ENCODE measurements at places on chromosomes 13 and 19. TPM values are rescaled to one million over a fixed set of nuclear protein-coding genes. Genes with fewer than 3 reads are reported as not detected.

RAB20 gene
- total RNA-seq: 61.6 TPM

PDS5B gene
- 31.0 TPM for total RNA-seq

ZNF823 gene
- total RNA-seq: 6.8 TPM

SIGLEC9 gene
- total RNA-seq: 19.0 TPM

FLT3 gene
- 0.55 TPM for total RNA-seq

JSRP1 gene
- not detected for total RNA-seq

PPP1R13L gene
- total RNA-seq: 17.6 TPM

GRCh38 chr19:45395821-45396617, 8.8 kb downstream of the PPP1R13L start:
- no peak for DNase-seq

DNA sequence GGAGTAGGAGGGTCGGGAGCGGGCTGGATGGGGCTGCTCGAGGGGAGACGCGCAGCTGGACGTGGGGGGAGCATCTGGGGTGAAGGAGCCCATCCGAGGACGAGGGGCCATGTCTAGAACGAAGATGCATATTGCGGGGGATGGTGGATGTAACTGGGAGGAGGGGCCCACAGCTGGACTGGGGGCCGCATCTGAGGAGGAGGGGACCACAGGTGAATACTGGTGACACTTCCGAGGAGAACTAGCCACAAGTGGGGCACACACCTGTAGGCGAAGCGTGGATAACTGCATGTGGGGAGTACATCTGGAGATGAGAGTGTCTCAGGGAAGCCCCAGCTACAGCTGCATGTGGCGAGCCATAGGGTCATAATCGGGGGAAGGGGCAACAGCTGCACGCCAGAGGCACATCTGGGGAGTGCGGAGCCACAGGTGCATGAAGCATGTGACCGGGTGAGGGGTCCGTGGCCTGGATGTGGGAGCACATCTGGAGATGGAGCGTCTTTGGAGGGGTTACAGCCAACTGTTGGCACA, 402 bp downstream of the ZSWIM9 start:
- no peak for DNase-seq

DNA sequence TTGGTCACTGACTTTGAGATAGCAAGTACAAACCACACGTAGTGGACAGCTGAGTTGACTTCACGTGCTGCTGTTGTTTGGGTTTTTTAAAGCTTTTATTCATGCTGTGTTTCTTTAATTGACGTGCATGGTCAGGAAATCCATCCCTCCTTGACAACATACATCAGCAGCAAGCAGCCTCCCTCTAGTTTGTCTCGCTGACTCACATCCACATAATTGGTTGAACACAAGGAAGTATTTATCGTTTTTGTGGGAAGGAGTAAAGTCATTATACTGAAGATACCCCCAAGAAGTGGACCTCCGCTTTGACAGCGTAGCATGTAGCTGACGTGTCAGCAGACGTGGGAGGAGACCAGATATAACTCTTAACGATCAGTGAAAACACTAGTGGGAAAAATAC, 355.8 kb downstream of the MYO16 start:
- DNase-seq: no peak

GRCh38 chr13:111047326-111047725, 67.8 kb upstream of the ARHGEF7 start:
- no peak for DNase-seq

GRCh38 chr19:33946535-33947264, 150.0 kb downstream of the KCTD15 start:
- DNase-seq: peak; percentile 59

GRCh38 chr13:112077729-112078128, 10.8 kb downstream of the SOX1 start:
- DNase-seq: no peak

DNA sequence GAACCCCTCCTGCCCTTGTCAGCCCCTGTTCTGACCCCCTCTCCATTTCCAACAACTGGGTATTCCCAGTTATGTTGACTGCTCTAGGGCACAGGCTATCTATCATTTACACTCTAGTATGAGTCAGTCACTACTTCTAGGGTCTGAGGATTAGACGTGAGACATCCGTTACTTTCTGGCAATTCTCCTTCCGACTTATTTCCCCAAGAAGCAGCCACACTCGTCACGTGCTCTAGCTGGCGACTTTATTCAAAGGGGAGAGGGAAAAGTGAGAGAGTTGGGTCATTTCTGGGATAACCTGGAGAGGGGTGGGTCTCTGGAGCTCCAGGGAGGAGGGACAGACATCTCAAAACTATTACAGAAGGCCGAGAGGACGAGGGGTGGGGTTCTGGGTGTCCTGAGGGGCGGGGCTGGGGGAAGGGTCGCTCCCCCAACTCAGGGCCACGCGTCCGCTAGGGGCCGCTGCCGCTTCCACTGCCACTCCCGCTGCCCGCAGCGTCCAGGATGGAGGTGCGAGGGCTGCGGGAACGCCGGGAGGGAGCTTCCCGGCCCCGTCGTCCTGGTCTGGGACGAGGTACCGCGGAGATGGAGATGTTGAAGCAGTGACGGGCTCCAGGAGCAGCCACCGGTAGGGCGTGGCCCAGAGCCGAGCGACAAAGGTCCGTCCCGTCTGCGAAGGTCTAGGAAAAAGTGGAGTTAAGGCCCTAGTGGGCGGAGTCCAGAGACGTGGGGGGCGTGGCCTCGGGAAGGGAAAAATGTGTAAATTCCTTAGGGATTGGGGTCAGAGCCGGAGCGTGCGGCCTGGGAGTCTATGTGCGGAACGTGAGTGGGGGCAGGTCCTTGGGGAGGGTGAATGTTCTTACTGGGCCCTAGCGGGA, 8.9 kb downstream of the RTBDN start:
- no peak for DNase-seq

DNA sequence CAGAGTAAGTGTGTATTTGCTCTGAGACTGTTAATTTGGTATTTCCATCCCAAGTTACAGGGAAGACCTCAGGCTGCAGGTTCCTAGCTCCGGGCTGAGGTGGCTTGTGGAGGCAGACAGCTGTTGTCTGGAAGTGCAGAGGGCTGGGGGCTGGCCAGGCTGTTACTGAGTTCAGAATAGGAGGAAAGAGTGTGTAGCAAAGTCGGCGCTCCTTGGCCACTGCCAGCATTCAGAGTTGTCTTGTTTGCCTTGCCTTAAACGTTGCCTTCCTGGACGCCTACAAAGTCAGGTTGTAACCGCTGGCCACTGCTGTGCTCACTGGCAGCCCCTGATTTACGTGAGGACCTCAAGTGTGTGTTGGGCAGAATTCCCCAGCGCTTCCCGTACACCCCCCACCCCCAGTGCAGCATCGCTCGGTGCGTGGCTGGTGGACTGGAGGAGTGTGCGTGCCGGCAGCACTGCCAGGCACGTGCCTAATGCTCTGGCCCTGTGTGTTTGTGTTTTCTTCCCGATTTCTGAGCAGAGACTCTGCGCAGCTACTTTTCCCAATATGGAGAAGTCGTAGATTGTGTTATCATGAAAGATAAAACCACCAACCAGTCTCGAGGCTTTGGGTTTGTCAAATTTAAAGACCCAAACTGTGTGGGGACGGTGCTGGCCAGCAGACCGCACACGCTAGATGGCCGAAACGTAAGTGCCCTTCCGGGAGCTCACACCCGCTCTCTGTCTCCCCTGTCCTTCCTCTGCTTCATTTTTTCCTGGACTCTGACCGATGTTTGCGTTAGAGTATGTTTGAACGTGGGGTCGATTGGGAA, 10.5 kb downstream of the DAZAP1 start:
- DNase-seq: no peak

DNA sequence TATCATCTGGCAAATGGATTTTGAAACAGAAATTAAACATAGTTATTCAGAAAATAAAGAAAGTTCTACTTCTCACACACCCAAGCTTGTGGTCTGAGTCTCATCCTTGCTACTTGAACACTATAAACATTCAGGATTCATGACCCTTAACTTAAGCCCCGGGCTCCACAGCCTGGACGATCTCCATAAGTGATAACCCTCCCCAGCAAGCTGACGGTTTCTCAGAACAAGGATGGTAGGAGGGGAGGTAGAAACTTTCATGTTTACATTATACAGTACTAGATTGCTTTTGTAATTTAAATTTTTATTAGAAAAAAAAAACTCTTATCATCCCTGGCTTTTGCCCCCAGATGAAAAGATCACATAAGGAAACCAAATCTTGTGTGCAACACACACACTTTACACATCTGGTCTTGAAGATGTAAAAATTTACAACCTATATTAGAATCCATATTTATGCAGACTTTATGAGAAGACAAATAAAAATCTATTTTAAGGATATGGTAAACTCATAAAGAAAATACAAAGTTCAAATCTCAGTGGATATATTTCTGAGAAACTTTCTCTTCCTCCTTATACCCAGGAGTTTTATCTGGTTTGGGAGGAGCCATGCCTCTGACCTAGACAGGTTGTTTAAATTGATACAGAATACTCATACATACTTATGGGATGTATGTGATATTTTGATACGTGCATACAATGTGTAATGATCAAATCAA, 20.0 kb upstream of the ATP12A start:
- DNase-seq: no peak

DNA sequence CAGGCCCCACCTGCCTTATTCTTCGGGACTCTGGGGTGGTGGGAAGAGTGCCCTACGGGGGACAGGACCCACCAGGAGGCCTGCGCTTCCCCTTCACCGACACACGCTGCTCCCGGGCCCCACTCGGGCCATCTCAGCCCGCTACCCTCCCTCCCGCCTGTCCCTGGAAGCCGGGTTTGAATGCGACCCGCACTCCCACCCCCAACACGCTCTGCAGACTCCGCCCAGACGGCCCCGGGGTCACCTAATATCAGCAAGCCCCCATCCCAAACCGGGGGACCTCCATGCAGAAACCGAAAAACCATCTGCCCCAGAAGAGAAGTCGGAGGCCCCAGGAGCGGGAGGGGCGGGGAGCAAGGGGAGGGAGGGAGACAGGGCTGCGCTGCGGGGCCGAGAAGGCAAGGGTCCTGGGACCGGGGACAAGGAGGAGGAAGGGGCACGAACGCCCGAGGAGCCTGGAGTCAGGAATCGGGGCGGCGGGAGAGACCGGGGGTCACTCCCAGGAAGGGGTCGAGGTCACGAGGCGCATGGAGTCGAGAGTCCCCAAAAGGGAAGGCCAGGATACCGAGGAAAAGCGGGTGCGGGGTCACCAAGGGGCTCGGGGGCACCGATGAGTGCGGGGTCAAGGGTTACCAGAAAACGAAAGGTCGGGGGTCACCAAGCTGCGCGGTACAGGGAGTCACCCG, 766 bp downstream of the SBNO2 start:
- peak; percentile 90 for DNase-seq

- no peak for DNase-seq
These were observed 115.6 kb upstream of the NBEA start for GRCh38 chr13:34826432-34826831.
